ENCODE measurements at places on chromosomes 12 and 14. TPM values are rescaled to one million over a fixed set of nuclear protein-coding genes. Genes with fewer than 3 reads are reported as not detected.

The PLA2G1B gene
- total RNA-seq, result not detected

The MIP gene
- total RNA-seq, result not detected

The RTN1 gene
- 1.4 TPM for total RNA-seq

The LRRK2 gene
- total RNA-seq, result 0.76 TPM

The PLBD2 gene
- 5.2 TPM for total RNA-seq

DNA sequence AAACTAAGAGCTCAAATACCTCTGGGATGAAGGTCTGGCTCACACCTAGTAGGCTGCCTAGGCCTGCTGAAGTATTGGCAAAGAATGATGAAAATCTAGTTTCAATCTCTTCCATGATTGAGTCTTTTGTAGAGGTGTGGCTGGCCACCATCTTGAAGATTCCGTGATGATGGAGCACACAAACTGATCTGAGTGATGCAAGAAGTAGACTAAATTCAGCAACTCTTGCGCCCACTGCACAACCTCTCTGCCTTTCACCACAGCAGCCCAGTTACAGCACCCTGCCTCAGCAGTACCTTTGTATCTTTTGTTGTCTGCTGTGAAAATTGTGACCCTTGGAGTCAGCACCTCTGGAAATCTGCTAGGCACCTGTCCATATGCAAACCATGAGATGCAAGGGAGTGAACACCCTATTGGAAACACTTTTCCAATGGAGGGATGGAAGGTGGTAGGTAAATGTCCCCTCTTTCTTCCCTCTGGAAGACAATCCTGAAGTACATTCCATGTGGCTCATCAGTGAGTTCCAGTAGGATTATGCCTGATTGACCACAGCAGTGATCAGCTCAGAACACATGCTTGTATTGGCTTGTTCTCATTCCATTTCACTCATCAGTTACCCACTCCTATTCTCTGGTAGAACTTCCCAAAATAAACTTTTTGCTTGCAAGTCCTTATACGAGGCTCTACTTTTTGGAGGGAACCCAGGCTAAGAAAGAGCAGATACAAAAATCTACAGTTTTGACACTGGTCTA is 58.6 kb downstream of the BTBD7 start:
- DNase-seq, result no peak

- no peak for DNase-seq
Measured at GRCh38 chr14:49770212-49770817, 2.4 kb downstream of the KLHDC2 start.

GRCh38 chr12:48189331-48190125 is 6.1 kb downstream of the CCDC184 start:
- peak; percentile 36 for DNase-seq

DNA sequence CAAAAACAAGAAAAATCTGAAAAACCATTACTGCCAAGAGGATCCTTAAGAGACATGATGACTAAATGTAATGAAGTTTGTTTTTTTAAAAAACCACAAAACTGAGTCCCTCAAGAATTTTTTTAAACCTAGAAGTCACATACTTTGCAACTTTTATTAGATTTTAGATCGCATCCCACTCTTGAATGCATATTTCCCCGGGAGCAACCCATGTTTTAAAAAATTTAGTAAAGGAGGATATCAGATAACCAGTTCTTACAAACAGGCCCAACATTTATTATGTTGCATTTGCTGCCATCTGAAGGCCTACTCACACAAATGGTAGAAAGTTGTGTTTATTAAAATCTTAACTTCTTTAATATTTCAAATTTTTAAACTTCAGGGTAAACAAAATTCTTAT is 44.3 kb upstream of the CCT2 start:
- no peak for DNase-seq

DNA sequence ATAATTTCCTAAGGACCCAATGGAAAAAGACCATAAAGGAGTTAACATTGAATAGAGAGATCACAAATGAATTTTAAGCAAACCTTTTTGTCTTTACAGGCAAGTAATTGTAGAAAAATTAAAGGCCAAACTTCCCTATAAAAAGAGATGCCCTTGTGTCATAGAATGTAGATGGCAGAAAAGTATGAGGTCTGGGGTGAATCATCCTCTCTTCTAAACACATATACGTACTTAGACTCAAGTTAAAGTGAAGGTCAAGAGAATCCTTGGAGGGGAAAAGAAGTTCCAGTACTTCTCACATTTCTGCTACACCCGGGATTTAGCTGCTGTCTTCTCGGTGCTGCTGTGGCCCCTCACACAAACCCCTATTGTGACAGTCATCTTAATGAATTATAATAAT is 116.2 kb upstream of the ARID2 start:
- DNase-seq, result no peak

GRCh38 chr14:100780246-100780645 is 45.7 kb upstream of the MEG3 start:
- DNase-seq, result no peak

GRCh38 chr12:73815072-73815645 is 722.5 kb upstream of the ATXN7L3B start:
- no peak for DNase-seq

- no peak for DNase-seq
Measured at GRCh38 chr12:111822886-111823285, 19.1 kb upstream of the MAPKAPK5 start.

- no peak for DNase-seq
Measured at GRCh38 chr12:85681333-85681732, 154.9 kb downstream of the RASSF9 start.

Data from MG63 (cell line).